D721Med (cell line): ENCODE measurements at places on chromosomes 3 and 15.
A peak's percentile ranks its signal among the peaks of the same experiment; 100 is the strongest.

DNA sequence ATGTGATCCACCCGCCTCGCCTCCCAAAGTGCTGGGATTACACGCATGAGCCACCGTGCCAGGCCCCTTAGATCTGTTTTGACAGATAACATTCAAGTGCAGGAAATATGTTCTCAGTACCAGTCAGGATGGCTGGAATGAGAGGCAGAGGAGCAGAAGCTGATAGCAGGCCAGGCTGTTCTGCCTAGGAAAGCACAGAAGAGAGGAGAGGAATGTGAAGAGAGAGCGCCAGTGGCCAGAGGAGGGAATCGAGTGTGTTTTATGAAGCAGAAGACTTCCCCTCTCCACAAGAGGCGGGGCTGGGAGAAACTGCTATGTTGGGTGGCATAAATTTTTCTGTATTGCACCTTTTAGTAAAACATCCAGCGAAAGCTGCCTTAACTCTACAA is 32.0 kb upstream of the RYK start:
- DNase-seq: no peak

DNA sequence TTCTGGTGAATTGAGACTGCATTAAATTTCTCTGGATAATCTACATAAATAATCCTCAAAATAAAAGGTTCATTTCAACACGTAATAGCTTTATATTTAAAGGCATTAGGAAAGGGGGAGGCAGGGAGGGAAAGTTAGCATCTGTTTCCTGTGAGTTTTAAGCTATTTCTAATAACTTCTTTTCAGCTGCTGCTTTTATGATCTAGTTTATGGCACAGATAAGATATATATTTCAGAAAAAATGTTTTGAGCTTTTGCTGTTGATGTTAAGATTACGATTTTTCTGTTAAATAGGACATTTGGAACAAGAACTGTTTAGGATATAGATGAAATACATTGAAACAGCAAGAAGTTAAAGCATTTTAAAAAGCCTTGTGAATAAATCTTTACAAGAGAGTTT is 30.0 kb downstream of the UBE2E1 start:
- no peak for DNase-seq

DNA sequence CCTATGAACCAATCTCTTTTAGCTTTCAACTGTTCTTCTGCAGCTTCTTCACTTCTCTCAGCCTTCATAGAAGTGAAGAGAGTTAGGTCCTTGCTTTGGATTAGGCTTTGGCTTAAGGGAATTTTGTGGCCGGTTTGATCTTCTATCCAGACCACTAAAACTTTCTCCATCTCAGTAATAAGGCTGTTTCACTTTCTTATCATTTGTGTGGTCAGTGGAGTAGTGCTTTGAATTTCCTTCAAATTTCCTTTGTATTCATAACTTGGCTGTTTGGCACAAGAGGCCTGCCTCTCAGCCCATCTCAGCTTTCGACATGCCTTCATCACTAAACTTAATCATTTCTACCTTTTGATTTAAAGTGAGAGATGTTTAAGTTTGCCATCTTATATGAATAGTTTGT is 21.7 kb downstream of the DZIP1L start:
- no peak for DNase-seq

DNA sequence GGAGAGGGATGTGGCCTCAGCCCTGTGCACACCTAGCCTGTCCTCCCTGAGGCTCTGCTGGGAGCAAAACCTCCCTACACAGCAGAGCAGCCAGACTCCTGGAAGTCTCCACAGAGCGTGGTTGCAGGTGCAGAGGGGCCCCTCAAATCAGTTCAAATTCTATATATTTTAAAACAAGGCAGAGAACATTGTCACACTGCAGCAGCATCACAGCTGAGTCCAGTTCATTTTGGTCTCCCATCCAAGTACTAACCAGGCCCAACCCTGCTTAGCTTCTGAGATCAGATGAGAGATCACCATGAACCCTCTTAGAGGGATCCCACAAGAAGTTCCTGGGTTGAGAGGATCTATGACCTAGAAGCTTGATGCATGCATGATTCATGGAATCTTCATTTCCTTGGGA is 331.0 kb upstream of the RGMA start:
- no peak for DNase-seq

DNA sequence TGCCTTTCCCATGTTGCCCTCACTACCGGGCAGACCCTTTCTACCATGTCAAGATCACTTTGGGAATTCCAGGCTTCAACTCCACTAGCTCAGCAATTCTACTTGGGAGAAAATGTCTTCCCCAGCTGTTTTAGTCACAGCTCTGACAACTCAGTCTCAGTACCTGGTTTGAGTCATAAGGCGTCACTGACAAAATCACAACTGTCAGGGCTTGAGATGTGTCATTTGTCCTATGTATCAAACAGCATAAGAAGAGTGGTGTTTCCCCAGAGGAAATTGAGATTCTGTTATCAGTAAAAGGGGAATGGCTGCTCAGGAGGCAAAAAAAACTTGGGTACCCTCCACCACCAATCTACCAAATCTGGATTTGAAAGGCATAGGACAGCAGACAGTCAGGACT is 594.9 kb upstream of the SUCLG2 start:
- no peak for DNase-seq

- DNase-seq: no peak
These were observed 20.5 kb upstream of the CHMP2B start for GRCh38 chr3:87206635-87207034.

- no peak for DNase-seq
These were observed 36.1 kb downstream of the LSM3 start for GRCh38 chr3:14214764-14215163.

DNA sequence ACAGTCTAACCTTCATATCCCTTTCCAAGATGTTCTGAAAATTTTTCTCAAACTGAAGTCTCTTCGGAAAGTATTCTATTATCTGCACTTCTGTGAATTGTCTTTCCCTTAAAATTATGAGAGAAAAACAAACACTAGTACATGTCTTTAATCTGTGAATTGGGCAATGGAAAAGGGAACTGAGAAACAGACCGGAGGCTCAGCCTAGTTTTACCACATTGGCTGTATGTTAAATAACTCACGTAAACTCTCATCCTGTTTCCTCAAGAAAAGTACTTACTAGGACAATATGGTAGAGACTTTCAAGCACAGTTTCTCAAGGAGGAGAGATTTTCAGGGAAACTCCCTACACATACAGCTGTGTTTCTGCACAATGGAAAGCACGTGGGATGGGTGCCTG is 982.2 kb upstream of the SEMA6D start:
- DNase-seq: no peak

GRCh38 chr3:108669208-108669607 is 79.7 kb downstream of the DZIP3 start:
- DNase-seq: no peak

- DNase-seq: no peak
These were observed 81.7 kb downstream of the BCHE start for GRCh38 chr3:165755571-165755970.

- DNase-seq: no peak
These were observed 37.6 kb downstream of the TMCC1 start for GRCh38 chr3:129855832-129856419.

GRCh38 chr15:25180606-25181292 is 226.0 kb downstream of the SNRPN start:
- peak; percentile 8 for DNase-seq

DNA sequence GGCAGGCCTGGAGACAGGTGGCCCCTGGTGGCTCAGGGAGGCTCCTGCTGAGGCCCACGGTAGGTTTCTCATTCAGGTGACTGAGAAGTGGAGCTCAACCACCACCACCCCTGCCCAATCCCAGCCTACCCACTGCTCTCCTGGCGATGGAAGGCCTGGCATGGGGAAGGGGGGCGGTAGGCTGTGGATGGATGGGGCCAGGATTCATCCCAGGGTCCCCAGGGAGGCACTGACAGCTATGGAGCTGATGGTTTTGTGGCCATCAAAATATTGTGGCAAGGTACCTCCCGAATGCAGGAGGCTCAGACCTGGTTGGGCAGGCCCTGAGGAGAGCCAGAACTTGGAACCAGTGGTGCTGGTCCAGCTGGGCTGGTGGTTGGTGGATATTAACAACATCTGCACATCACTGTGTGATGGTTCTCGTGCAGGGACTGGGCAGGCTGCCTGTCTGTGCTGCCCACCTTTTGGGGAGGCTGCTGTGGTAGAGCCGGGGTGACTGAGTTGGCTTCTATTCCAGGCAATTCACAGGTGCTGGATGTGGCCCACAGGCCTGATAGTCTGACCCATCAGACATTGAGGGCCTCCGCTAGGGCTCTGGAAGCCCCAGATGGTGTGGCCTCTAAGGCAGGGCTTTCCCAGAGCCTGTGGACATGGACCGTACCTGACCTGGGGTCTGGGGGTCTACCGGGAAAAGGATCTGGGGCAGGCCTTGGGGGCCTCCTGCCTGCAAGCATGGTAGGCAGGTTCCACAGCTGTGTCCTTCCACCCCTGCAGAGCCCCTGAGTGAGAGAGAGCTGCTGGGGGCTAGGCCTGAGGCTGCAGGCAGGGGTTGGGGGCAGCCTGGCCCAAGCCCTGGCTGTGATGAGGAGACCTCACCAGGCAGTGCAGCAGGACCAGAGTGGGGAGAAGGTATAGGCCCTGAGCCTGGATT is 3.4 kb downstream of the ZBTB47 start:
- DNase-seq: no peak

GRCh38 chr3:53941950-53942349 is 50.3 kb upstream of the SELENOK start:
- no peak for DNase-seq

DNA sequence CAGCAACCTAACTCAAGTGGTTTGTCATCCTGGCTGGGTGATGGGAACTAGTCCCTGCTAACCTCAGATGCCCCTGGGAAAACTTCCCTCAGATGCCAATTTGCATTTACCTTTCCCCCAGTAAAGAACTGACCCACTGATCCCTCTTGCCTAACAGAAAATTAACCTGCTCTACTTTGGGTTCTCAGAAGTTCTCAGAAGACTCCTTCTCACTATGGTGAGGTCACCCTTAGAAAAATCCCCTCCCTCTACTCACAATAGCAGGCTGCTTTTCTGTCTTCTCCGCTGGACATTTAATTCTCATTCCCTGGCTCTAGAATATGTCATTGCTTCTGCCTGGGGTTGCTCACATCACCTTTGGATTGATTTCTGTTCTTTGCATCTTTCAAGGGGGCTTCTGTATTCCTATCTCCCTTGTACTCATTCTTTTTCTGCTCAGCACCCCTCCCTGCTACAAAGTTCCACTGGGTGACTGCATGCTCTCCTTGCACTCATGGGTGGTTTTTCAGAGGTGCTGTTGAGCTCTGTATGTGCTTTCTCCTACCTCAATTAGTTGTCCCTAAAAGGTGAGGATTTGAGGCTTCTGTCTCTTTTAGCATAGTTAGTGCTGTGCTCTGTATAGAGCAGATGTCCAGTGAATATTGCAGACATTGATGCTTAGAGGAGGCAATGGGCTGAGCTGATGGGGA is 869 bp downstream of the PLA1A start:
- no peak for DNase-seq

GRCh38 chr3:63809607-63810006 is 9.5 kb upstream of the C3orf49 start:
- no peak for DNase-seq

GRCh38 chr15:39051626-39052322 is 487.2 kb upstream of the RASGRP1 start:
- DNase-seq: no peak

- no peak for DNase-seq
These were observed 100.1 kb upstream of the PLSCR5 start for GRCh38 chr3:146705225-146705624.

DNA sequence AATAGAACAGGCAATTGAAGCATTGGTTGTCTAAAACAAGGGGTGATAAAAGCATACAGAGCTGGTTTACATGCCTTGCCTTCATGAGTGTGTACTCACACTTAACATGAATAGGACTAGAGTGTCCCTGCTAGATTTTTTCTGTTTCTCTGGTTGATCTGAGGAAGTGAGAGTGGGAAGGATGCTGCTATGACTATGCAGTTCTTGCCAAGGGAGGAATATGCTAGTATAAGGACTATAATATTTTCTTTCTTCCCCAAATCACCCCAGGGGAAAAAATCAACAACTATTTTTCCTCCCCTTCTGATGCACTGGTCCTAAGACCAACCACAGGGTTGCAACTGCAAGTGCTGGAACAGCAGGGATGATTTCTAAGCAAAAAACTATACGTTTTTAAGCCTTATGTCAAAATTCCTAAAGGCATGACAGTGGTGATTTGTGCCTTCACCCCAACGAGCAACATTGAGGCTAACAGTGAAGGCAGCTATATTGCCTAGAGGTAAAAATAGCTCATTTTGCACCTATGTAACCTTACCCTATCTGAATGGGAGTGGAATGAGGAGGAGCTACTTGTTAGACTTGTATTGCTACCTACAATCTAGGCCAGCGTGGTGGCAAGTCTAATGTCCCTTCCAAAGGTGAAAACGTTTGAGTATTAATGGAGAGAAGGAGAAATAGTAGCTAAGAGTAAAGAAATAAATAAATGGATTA is 33.5 kb upstream of the USP8 start:
- DNase-seq: no peak

DNA sequence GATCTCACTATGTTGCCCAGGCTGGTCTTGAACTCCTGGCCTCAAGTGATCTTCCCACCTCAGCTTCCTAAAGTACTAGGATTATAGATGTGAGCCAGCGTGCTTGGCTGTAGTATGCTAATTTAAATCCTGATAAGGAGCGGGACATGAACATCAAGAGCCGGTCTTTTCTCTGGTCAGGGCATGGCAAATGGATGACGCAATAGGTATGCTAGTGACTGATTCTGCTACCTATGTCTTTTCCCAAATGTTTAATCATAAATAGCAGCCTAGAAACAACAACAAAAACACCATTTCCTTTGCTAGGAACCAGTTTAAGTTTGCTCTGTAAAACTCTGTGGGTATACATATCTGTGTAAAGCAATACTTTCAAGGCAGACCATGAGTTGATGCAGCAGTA is 64.7 kb downstream of the STARD9 start:
- DNase-seq: no peak

- DNase-seq: no peak
These were observed 160.7 kb upstream of the TSC22D2 start for GRCh38 chr3:150247441-150247840.

DNA sequence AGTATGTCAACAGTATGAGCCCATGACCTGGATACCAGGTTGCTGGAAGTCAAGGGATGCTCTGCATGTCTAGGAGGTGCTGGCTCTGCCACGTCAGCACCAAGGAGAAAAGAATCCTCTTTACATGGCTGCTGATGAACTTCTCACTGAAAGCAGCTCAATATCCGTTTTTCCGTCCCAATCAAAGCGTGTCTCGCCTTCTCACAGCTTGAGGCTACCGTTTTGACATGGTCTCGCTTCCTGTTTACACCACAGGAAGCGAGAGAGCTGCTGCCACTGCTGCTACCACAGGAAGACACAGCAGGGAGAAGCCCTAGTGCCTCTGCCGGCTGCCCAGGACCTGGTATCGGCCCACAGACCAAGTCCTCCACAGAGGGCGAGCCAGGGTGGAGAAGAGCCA is 27.3 kb downstream of the STARD5 start:
- no peak for DNase-seq

GRCh38 chr3:120462409-120462959 is 11.7 kb upstream of the FSTL1 start:
- no peak for DNase-seq

DNA sequence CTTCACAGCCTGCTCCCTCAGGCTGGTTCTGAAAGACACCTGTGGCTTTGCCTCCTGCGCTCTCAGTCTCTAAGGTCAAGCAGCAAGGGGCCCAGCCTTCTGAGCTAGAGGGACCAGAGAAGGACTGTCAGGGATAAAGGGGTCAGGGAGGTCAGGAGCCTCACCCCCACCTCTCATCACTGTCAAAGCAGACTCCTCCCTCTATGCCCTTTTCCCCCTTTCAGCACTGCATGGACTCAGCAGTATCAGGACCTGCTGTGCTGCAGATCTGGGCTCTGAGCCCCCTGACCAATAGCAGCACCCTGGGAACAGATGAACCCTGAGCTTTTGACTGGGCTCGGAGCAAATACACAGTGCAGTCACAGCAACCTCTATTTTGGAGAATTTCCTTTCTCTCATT is 3.2 kb upstream of the BMF start:
- DNase-seq: peak; percentile 6
